Smooth muscle cell of the brain vasculature (primary cell): ENCODE measurements at places on chromosomes 2 and 18.

DNA sequence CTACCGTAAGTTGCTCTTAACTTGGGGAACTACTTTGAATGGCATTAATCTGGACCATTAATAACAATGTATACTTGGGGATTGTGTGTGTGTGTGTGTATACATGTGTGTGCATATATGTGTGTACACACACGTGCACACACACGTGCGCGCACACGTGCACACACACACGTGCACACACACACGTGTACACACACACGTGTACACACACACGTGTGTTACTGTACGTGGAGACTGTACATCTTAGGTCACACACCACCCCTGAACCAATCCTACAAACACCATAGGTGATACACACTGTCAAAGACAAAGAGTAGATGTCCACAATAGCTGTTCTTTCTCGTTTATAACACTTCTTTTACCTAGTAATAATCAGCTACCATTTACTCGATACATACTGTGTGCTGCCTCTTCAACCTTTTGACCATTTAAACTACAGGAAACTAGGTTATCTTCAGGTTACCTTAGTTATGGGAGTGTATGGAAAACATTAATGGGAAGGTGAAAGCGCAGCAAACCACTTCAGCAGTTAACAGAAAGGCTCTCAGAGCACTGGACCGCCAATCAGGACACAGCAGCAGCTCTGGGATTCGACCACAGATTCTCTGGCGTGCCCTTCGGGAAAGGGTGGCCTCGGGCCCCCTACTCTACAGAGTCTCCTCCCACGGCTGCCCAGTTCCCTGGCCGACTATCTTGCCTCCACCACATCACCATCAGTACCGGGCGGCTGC is 894 bp upstream of the GCC2 start:
- no peak for DNase-seq

- no peak for DNase-seq
These were observed 2041.4 kb upstream of the CELF4 start for GRCh38 chr18:39607034-39607433.

GRCh38 chr18:13259701-13260100 is 41.1 kb downstream of the LDLRAD4 start:
- DNase-seq = no peak

- DNase-seq = no peak
These were observed 1.1 kb upstream of the WBP1 start for GRCh38 chr2:74457129-74457548.

DNA sequence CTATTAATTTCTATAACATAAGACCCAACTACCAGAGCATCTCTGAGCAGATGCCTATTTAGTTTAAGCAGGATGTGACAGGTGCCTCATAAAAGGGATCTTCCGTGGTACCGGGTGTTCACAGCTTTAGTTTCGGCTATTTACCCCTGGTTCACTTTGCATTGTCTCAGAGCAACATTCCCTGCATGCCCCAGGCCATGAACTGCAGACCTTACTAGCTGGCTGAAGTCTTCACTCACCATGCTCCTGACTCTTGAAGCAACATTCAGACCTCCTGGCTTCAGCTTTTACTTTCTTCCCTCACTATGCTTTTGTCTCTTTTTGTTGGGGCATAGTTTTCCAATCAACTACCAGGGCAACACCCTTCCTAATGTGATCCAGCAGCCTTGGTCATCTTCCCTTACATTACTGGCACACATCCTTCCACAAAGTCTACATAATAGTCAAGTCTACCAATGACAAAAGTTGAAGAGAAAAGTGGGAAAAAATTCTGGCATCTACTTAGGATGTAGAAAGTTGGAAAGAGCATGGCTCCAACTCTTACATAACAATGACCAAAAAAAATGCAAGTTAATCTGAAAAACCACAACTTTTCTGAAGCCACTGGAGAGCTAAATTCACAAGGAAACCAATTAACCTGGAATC is 99.2 kb downstream of the SESTD1 start:
- DNase-seq = no peak

DNA sequence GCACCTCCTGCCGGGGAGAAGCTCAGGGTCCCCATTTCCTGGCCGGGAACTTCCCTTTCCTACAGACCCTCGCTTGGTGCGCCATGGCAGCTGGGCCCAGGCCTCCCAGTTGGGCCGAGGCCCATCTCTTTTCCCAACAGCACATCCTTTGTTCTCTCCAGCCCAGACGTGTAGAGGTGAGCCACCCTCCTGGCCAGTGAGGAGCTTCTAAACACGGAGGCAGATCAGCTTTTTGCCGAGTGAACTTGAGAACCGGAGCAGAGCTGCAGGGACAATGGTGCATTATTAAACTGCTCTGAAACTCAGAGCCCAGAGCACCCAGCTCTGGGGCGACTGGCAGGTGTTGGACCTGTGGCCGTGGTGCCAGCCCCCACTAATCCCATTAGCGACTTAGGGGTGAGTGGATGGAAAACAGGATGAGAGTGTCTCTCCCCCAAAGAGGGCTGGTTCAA is 25.4 kb downstream of the SH3BP4 start:
- DNase-seq = no peak

DNA sequence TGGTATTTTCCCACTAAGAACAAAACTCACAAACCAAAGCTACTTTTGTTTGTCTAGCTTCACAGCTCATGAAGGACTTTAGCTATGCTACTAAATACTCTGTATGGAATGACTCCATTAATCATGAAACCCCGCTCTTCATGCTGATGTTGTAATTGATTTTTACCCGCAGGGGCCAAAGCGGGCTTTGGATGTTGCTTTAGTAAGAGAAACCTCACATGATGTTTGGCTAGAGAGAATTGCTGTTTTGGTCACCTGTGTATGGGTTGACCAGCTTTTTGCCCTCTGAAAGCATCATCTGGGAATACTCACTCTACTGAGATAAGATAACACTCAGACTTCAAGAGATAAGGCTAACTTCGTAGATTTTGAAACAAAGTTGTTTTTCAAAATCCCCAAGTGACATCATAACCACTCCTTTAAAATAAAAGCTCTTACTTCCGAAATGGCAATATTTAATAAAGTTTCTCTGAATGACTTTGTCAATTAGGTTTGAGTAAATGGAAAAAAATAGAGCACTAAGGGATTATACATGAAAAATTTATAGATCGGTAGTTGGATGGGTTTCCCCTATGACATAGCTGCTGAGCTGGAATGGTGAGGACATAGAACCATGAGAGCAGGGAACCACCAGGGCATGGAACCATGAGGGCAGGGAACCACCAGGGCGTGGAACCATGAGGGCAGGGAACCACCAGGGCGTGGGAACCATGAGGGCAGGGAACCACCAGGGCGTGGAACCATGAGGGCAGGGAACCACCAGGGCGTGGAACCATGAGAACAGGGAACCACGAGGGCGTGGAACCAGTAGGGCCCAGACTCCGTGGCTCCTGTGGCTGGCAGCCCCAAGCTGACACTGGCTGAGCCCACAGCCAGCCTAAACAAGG is 31.9 kb downstream of the ACKR3 start:
- DNase-seq = no peak

DNA sequence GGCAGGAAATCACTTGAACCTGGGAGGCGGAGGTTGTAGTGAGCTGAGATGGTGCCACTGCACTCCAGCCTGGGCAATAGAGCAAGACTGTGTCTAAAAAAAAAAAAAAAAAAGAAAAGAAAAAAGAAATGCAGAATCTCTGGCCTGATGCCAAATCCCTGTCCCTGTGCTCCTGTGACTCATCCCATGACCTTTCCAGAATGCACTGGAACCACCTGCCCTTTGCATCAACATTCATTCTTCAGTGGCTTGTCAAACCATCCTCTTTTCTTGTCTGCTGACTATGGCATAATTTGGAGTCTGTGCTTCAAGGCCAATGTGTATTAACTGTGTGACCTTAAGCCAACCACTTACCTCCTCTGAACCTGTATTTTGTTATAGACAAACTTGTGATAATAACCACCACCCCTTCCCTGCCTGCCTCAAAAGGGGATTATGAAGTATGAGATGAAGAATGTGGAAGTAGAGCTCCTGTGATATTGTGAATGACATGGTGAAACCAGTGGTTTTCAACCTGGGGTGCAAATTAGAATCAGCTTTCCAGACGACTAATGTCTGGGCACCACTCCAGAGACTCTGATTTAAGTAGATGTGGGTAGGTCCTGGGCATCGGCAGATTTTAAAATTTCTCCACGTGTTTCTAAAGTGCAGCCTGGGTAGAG is 189.3 kb downstream of the CLIP4 start:
- DNase-seq = no peak

- DNase-seq = no peak
These were observed 1.2 kb downstream of the RPL31 start for GRCh38 chr2:101003278-101003775.

DNA sequence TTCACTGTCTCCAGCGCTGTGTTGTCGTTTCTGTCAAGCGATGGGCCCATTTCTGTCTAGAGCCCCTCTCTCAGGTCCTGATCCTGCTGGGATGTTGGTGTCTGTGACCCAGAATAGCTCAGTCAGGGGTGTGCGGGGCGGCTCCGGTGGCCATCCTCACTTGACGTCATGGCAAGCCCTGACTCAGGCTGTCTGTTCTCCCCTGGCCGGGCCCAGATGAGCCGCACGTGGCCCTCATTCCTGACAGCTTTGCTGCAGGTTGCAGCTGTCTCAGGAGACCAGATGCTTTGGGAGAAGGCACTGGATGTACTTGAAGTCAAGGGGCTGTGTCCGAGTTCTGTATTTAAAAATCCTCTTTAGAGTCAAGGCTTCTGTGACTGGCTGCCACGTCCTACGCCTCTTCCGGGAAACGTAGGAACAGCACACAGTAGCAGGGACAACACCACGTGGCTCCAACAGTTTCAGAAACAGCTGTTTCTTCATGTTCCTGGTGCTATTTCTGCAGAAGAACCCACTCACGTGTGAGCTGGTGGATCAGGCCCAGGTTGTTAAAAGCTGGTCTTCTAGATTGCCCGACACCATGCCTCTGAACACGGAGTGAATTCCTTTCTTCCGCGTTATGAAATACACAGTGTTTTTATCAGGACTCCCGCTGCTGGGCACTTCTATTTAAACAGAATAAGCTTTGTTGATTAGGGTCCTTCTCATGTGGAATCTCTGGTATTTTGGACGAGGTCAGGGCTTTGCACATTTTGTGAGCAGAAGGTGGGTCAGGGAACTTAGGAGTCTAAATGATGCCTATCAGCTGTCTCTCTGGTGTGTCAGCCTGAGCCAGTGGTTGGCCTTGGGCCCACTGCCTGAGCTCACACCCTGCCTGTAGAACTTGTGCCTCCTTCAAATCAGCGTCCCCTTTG is 28.3 kb upstream of the NTSR2 start:
- no peak for DNase-seq

DNA sequence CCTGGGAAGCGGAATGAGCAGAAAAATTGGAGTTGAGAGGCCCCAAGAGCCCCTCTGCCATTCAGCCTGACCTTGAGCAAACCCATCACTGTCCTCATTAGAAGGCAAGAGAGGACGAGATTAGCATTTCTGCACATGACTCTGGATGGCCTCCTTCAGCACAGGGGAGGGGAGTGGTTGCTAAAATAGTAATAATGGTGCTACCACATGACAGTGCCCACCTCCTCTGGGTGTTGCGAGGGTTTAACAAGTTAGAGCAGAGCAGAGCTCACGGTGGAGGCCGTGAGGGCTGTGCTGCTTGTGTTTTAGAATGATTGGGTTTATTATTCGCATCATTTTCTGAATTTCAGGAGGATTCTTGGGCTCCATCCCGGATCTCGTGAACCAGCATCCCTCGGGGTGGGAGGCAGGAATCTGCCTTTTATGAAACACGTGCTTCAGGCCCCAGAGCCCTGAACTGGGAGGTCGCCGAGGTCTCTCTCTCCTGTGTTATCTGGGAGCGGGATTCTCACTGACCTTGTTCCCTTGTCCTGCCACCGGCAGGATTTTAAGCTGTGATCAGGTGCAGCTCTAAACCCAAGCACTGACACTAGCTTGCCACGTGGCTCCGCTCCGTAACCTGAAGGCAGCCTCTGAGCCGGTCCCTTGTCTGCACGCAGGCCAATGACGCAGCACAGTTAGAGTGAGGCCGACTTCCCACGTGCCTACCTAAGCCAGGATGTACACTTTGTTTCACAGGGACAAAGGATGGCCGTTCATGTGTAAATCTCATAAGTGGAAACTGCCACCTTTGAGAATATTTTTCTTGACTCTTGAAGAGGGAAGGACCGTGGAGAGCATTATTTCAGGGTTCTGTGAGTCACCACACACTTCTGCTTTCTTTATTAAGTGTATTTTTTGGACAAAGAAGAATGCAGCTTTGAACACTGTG is 142.3 kb downstream of the ACOXL start:
- no peak for DNase-seq

- no peak for DNase-seq
These were observed 287.9 kb upstream of the VRK2 start for GRCh38 chr2:57758686-57759085.

- DNase-seq = no peak
These were observed 17.3 kb downstream of the GRHL1 start for GRCh38 chr2:9968553-9969497.

GRCh38 chr2:99395589-99396130 is 58.5 kb downstream of the EIF5B start:
- DNase-seq = no peak

DNA sequence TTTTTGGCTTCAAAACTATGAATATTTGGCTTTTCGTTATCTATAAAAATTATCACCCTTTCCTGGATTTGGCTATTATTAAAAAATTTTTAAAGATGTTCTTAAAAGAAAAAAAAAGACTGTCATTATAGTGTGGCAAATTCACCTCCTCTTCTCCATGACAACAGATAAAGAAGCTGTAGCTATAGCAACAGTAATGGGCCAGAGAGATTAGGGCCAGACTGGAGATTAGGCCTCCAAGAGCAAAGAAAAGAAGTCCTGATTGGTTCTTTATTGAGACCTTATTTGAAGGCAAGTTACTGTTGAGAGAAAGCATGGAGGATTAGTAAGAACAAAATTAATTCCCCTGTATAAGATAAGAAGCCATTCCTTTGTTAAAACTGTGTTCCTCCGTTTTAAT is 812.5 kb downstream of the DCC start:
- no peak for DNase-seq

- DNase-seq = no peak
These were observed 23.9 kb downstream of the MEMO1 start for GRCh38 chr2:31986906-31987305.

GRCh38 chr2:45889053-45889452 is 237.6 kb downstream of the PRKCE start:
- DNase-seq = no peak

GRCh38 chr2:128545829-128546228 is 227.2 kb upstream of the HS6ST1 start:
- DNase-seq = no peak

DNA sequence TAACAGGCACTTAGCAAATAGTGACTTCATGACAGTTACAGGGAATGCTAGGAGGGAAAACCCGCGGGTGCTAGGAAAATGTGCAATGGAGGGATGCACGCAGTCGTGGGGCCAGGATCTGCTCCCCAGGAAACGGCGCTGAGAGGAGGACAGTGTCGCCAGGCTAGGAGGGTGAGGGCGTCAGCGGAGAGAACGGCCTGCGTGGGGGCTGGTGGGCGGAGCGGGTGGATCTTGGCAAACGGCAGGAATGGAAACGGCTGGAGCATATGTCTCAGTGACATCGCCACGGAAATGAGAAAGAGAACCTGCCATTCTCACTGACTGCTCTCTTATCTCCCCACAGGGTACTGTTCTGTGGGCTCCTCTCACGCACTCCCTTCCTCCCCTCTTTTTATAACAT is 478.5 kb upstream of the ID2 start:
- DNase-seq = no peak

GRCh38 chr2:191991442-191991841 is 144.6 kb upstream of the CAVIN2 start:
- DNase-seq = no peak

- DNase-seq = no peak
These were observed 678.3 kb downstream of the BCL11A start for GRCh38 chr2:59874971-59875755.
